NCI-H1105 (cell line): ENCODE measurements at places on chromosomes 5 and 9.
A peak's percentile ranks its signal among the peaks of the same experiment; 100 is the strongest.

GRCh38 chr9:14398473-14398872 is 84.5 kb upstream of the NFIB start:
- DNase-seq: no peak

- no peak for DNase-seq
These were observed 3.1 kb upstream of the CREBRF start for GRCh38 chr5:173053041-173053440.

DNA sequence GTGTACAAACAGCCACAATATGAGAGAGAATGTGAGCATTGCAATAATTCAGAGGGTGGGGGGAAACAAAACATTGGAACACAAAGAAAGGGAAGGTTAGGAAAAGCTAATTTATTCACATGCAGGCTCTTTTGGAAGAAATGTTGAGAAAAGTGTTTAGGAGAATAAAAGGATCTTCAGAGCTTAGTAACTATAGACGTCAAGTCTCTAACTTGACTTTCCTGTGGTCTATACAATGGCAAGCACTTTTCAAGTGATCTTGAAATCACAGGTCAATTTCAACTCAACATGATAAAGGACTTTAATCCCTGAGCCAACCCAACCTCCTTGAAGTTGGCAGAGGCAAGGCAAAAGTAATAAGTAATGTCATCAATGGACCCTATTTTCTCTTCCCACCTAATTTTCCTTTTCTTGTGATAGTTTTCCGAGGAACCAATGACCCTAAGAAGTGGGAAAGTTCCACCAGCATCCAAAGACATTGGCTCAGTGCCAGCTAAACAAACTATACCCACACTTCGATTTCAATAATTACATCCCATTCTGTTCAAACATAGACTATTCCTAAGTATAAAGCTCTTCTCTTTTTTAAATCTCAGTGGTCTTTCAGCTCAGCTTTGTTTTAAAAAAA is 23.7 kb downstream of the RFK start:
- no peak for DNase-seq

- no peak for DNase-seq
These were observed 14.4 kb upstream of the AMACR start for GRCh38 chr5:34022121-34022705.

GRCh38 chr9:32581512-32582143 is 8.7 kb upstream of the NDUFB6 start:
- DNase-seq: peak; percentile 43

GRCh38 chr9:37417252-37417803 is 5.2 kb upstream of the GRHPR start:
- no peak for DNase-seq

DNA sequence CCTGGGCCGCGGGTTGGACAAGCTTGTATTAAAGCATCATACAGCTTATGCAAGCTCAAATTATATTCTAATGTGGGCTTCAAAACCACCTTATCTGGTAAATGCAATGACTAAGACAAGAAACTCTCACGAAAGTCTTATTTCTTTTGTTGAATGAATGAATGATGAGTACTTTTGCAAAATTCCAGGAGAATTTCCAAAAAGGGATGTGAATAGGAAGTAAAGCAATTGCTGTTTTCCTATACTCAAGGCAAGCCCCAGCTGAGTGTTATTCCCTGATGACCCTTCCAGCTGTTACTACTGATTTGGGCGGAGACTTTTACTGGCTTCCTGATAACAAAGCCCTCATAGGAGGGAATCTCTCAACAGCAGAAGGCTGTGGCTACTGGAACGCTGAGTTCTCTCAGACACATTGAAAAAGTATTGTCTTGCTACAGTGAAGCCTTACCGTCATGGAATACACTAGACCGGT is 162.8 kb downstream of the SREK1 start:
- no peak for DNase-seq

DNA sequence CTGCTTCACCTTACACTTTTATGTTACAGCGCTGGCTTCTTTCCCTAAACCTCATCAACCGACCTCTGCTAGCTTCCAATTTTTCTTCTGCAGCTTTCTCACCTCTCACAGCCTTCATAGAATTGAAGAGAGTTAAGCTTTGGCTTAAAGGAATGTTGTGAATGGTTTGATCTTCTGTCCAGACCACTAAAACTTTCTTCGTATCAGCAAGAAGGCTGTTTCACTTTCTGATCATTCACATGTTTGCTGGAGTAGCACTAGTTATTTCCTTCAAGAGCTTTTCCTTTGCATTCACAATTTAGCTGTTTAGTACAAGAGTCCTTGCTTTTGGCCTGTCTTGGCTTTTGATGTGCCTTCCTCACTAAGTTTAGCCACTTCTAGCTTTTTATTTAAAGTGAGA is 49.5 kb downstream of the NR3C1 start:
- DNase-seq: no peak

GRCh38 chr5:3341446-3342240 is 254.0 kb upstream of the IRX1 start:
- no peak for DNase-seq

- no peak for DNase-seq
These were observed 21.5 kb downstream of the PDGFRB start for GRCh38 chr5:150134198-150134588.

GRCh38 chr9:113909421-113909820 is 33.3 kb downstream of the ZNF618 start:
- no peak for DNase-seq

- no peak for DNase-seq
These were observed 213.8 kb downstream of the FAM114A2 start for GRCh38 chr5:153824909-153825308.
